Hippocampal formation (tissue), 2 donors: ENCODE measurements at places on chromosomes 16 and 17.

DNA sequence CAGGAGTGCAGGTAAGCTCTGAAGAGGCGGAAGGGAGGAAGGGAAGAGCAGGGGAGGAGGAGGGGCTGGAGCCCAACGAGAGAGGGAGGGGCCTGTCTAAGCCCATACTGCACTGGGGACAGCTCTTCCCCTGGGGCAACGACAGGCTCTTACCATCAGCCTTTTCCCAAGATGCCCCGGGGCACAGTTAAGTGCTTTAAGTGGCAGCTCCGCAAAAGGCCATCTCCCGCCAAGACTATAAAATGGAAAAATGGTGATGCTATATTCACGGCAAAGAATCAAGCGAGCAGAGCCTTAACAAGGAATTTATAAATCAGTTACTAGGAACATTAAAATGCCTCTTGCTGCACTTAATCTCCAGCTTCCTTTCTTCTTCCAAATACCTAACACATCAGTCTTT, 110.2 kb upstream of the NLRP1 start:
- DNase-seq: no peak

- no peak for DNase-seq
These were observed 567 bp downstream of the TMEM97 start for GRCh38 chr17:28319598-28319935.

DNA sequence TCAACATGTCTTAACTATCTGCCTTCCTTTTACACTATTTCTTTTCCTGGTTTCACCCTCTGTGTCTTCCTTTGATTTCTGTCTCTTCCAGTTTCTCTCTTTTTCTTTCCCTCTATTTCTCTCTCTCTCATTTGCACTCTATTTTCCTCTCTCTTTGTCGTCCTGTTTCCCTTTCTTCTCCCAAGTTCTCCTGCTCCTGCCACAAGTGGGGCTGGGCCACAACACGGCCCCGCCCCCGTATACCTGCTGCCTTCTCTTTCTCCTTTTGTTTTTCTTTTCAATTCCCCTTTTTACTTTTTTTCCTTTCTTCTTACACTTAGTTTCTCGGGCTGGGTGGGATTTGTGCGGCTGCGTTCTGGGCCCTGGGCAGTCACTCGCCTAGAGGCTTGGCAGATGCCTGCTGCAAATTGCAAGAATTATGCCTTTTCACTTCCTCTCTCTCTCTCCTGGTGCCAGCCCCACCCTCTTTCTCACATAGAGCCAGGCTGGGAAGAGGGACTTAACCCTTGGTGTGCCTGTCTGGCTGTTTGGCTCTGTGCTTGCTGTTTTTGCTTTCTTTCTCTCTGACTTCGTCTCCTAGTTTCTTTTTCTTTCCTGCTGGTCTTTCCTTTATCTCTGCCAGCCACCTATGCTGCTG, 2139.4 kb downstream of the TP53TG3F start:
- no peak for DNase-seq

- DNase-seq: no peak
These were observed 59.0 kb downstream of the MSI2 start for GRCh38 chr17:57315061-57316015.

GRCh38 chr17:61487989-61488595, 35.9 kb downstream of the TBX4 start:
- DNase-seq: no peak

- DNase-seq: no peak
These were observed 56.3 kb upstream of the IL34 start for GRCh38 chr16:70589998-70590471.

- no peak for DNase-seq
These were observed 1.3 kb downstream of the RILP start for GRCh38 chr17:1648173-1648962.

DNA sequence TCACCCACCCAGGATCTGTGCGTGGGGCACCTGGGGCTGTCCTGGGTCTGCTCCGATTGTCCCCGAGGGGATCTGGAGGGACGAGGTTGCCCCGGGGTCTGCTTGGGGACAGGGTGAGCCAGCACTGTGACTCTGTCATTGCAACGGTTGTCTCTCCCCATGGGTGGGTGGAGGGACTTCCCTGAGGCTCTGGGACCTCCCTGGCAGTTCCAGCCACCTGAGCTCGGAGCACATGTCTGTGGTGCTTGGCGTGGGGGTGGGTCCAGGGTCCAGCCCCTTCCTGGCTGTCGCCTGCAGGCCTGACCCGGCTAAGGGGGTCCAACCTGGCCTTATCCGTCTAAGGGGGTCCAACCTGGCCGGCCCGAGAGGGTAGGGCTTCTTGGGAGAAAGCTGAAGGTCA, 8.5 kb upstream of the CBFA2T3 start:
- no peak for DNase-seq

- no peak for DNase-seq
These were observed 32.1 kb downstream of the CTCF start for GRCh38 chr16:67594256-67594915.

DNA sequence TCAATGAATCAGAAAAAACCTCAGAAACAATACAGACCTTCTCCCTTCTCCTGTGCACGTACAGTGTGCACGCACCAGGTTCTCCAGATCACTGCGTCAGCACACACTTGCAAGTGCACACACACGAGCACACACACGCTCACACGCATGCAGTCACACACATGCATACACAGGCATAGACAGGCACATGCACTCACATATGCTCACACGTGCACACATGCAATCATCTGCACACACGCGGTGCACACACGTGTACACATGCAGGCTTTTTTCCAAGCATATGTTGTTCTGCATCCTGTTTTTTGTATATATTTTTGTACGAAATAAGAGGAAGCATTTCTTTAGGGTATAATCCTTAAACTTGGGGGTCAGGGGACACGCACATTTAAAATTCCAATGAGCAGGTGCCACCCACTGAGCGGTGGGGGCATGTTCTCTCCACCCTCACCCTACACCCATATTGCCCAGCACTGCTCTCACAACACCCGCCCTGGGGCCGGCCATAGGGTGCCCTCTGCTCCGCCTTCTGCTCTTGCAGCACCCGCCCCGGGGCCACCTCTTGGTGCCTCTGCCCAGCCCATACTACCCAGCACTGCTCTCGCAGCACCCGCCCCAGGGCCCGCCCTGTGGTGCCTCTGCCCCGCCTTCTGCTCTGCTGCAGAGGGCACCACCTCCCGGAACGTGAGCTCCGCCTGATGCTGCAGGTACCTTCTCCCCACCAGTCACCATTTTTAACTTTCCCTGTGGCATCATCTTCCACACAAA, 20.9 kb downstream of the KLHDC4 start:
- no peak for DNase-seq

- no peak for DNase-seq
These were observed 119.1 kb downstream of the FTO start for GRCh38 chr16:53822936-53823529.

DNA sequence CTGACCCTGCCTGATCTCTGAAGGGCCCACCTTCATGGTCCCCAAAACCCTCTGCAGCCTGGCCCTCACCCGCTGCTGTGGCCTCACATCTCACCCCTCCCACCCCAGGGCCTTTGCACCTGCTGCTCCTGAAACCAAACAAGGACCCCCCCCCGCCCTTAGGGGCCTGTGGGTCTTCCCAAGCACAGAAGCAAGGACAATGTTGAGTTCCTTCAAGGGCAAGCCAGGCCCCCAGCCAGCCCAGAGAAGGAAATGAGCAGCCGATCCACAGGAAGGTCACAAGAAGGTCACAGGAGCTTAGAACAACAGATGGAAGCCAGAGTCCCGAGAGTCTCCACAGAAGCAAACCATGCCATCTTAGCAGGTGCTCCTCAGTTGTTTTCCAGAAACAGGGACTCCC, 493 bp upstream of the PDE6G start:
- no peak for DNase-seq

DNA sequence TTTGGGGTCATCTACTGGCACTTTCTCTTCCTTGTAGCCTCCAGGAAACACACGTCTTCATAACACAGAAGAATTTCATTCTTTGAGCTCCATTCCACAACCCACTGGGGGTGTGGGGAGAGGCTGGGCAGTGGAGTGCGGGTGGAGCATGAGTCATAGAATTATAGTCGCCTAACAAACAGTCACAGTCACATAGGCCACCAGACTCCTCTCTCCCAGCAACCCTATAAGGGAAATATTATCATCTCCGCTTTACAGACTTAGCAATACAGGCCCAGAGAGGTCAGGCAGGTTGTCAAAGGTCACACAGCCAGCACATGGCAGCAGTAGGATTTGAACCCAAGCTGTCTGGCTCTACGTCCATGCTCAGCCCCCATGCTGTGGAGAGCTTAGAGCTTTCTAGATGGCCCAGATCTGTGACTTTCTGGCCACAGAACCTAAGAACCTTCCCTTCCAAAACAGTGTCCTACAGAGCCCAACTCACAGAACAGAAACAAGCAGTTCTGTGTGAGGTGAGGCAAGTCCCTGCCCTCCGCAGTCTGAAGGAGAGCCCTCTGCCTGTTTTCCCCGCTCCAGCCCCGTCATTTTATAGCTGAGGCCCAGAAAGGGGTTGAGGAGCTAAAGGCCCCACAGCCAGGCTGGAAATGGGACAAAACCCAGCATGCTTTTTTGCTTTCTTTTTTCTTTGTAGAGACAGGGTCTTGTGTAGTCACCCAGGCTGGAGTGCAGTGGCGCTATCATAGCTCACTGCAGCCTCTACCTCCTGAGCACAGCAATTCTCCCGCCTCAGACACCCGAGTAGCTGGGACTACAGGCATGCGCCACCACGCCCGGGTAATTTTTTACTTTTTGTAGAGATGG, 10.7 kb upstream of the LITAF start:
- DNase-seq: no peak

GRCh38 chr17:10557422-10557821, 8.0 kb upstream of the MYH2 start:
- DNase-seq: no peak

GRCh38 chr16:57539072-57539796, 2.9 kb upstream of the CCDC102A start:
- DNase-seq: no peak

- DNase-seq: no peak
These were observed 15.2 kb upstream of the ABCC3 start for GRCh38 chr17:50619489-50619888.

GRCh38 chr16:67673712-67674580, 7.3 kb downstream of the C16orf86 start:
- DNase-seq: no peak

- no peak for DNase-seq
These were observed at the start of gene PRCD for GRCh38 chr17:76539631-76540271. TSS of gene PRCD (plus strand) at chr17:76540044. CDS start at chr17:76540142, 98 bp downstream.

DNA sequence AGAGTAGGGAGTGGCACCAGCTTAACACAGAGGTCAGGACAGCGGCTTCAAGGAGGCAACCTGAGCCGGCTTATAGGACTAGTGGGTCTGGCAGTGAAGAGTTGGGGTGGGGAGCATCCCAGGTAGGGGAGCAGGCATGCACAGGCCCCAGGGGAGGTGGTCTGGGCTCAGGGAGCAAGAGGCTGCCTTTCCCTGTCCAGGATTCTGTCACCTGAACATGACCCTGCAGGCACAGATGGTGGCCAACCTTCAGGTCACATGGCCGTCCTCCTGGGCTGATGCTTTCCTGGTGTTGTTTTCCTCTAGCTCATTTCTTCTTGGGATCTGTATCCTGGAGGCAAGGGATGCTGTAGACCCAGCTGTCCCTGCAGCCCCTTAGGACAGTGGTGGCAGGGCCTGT, 3.5 kb upstream of the MYO15A start:
- DNase-seq: no peak

GRCh38 chr17:55437159-55437605, 15.5 kb upstream of the MMD start:
- no peak for DNase-seq

DNA sequence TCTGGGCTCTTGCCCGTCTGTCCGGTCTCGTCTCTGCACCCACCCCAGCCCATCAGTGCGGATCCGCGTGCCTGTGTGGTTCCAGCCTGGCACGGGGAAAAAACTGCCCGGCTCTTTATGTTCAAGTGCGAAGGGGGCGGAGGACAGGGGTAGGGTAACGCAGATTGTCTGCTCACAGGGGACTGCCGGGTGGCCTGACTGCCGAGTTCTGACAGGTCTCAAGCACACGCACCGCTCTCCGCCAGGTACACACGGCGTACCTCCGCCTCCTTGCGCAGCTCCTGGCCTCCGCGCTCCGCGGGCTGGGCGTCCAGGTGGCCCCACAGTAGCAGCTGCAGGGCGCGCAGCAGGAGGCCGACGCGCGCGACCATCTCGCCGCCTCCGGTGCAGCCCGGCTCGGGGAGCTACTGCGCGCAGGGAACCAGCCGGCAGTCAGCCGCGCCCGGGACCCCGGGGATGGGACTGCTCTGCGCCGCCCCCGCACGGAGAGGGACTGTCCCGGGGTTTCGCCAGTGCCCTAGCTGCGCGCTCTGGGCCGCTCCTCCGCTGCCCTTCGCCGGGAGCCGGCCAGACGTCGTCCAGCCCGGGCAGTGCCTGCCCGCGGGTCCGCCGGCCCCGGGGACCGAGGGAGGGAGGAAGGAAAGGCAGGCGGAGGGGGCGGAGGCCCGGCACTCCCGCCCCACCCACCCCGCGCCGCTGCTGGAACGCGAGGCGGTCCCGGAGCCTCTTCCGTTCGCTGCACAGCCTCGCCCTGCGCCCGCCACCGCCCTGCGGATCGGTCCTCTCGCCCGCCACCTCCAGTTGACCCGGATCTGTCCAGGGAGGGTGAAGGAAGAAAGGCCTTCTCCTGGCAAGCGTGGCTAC, at the start of gene MMP28:
TSS of gene MMP28 (minus strand) at position 635 of the 864 bp plus-strand sequence. CDS start at position 371, 264 bp downstream.
- no peak for DNase-seq

DNA sequence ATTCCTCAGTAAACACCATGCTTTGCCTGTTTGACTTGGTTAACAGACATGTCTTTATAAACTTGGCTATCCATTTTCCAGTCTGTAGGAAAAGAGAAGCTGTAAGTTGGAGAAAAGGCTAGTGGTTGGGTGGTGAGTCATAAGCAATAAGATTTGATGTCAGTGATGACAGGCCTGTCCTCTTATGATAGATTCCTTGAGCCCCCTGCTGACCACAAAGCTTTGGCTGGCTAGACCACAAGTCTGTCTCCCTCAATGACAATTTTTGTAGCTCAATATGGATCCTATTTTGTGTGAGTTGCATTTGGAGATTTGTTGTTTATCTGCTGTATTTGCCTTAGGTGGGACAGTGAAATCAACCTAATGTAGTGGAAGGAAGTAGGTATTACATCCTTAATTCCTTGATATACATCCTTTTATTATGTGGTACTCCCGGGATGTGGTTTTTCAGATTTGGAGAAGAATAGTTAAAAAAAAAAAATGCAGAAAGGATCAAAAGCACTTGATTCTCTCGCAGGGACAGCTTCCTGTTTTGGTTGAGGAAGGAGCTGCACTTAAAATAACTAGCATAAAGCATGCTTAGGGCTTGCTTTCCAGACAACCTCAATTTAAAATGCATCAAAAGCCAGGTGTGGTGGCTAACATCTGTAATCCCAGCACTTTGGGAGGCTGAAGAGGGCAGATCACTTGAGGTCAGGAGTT, 67.4 kb downstream of the SIAH1 start:
- DNase-seq: no peak

DNA sequence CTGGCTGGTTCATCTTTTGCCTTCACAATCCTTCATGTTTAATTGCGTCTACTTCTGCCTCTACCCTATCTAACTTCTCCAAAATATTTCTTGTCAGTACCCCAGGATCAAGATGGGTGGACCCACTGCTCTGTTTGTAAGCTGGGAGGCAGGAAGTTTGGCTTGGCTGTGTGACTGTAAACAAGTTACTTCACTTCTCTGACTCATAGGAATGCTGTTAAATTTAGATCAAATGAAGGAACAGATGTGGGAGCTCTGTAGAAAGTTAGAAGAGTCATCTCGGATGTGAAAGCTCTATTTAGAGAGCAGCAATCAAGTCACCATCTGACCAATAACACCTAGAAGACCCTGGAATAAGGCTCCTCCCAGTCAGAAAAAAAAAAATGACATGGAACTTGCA, 55.2 kb upstream of the MRTFB start:
- no peak for DNase-seq

- no peak for DNase-seq
These were observed 78.9 kb downstream of the RTN4RL1 start for GRCh38 chr17:1946021-1946932.

GRCh38 chr17:76561799-76562268, 22.0 kb downstream of the PRCD start:
- no peak for DNase-seq
